HFFc6 (cell line): ENCODE measurements at places on chromosomes 12 and 14.

- peak; percentile 38 for DNase-seq
Observed at GRCh38 chr12:46585854-46586621, 213.5 kb upstream of the SLC38A2 start.

- DNase-seq: no peak
Observed at GRCh38 chr12:127688906-127689428, 578.0 kb upstream of the TMEM132C start.

DNA sequence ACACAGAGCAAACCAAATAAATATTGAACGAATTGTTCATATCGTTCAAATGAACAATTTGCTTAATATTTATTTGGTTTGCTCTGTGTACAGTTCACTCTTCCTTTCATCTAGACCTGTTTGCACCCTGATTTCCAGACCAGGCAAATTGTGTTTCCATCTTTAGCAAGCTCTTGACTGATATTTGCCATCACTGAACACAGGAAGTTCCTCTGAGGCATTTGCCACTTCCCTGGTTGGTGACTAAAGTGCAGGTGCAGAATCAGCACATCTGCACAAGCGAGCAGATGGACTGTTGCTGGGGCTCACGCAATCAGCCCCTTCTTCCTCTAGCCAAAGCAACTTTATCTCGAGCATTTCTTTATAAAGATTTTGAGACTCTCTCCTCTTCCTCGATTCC, 112.9 kb downstream of the DAAM1 start:
- DNase-seq: no peak

DNA sequence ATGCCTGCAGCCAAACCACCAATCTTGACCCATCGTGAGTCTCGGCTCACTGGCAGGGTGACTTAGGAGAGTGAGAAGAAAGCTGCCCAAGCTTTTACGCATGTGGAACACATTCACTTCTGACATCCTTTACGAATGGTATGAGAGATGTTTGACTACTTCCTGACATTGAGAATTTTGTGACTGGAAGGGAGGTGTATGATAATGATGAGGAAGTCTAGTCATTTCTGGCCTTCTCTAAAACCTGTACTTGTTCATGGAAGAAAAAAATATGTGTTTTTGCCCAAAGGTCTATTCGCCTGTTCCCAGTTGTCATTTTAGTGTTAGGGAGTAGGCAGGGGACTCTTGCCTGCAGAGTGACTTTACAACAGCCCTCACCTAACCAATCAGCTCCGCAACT, 227.2 kb upstream of the ATP2B1 start:
- DNase-seq: no peak

DNA sequence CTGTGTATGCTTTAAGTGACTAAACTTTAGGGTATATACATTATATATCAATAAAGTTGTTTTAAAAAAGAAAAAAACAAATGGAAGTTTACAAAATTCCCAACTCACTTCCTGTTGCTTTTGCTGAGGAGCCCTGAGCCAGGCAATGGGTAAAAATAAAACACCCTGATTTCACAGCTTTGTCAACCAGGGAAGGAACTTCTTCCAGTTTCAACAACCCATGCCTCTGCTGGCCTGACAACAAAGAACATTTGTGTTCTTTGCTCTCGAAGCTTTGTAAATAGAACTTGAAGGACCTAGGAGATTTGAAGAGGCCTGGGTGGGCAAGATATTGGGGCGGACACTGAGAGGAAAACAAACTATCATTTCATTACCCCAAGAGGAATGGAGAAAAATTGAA, 141.2 kb upstream of the NOS1 start:
- DNase-seq: no peak
